Cortex of kidney (tissue), 1 donor: ENCODE measurements at places on chromosomes 3 and 15.

DNA sequence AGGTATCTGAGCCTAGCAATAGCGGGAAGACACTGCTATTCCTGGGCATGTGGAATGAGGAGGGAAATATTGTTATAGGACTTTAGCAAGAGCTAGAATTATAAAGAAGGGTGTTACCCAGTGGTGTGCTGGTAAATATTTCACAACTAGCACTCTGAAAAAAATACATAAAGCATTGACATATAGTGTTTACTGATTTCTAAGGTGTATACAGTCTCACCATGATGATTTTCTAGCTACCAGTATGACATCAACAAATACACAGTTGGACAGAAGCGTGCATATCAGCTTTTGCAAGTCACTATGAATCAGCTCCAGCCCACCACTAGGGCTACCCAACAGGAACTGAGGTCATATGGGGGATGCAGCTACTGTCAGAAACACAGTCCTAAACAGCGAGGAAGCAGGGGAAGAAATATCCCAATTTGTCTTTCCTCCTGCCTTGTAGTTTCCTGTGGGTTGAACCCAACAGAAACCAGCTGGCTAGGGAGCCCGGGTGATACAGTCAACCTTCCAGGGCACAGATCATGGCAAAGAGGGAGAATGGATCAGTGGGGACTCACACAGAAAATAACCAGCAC lies 39.6 kb downstream of the HGD start:
- DNase-seq: no peak

GRCh38 chr15:70488002-70488605 lies 275.3 kb downstream of the UACA start:
- no peak for DNase-seq

- DNase-seq: no peak
These were observed 14.9 kb downstream of the ARL8B start for GRCh38 chr3:5136919-5137429.

GRCh38 chr15:98778960-98779359 lies 130.6 kb downstream of the IGF1R start:
- DNase-seq: no peak

DNA sequence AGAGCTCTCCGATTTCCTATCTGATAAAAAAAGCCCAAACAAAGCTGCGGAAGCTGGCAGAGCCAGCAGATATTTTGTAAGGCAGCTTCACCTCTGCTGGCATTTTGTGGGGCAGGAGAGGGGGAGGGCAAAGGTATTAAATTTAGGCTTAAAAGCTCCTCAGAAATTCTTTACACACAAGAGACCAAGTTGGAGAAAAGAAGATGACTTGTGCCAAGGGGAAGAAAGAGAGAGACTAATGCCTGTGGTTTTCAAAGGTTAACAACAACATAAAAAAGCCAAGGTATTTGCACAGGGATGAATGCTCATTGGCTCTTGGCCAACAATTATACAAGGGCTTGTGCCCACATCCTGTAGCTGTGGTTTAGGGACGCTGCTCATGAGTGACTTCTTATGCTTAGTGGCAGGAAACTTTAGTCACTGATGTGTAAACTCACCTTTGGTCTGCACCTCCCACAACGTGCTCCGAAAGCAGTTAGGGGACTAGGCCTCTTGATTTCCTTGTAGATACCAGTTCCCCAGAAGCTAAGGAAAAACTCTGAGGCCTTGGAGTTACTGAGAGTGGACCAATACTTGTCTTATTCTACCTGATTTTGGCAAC lies 152.9 kb downstream of the TPRG1 start:
- no peak for DNase-seq

- no peak for DNase-seq
These were observed 42.1 kb downstream of the KLHDC8B start for GRCh38 chr3:49213541-49213943.

GRCh38 chr15:27481768-27482167 lies 510.8 kb downstream of the GABRG3 start:
- DNase-seq: no peak

- no peak for DNase-seq
These were observed 24.9 kb downstream of the TTC14 start for GRCh38 chr3:180626844-180627243.

DNA sequence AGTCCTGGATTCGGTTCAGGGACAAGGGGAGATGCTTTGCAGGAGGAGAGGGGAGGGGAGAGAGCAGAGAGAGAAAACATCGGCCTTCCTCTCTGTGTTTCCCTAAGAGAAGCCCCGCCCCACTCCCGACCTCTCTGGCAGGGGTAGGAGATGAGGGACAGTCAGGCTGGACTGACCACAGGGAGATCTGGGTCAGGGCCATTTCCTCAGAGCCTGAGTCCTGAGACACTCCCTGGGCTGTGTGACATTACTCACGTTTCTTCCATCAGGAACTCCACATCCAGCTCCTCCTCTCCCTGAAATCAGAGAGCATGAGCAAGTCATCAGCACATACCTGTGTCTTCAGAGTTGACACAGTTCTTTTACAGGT lies 9.1 kb downstream of the PLA2G4D start:
- DNase-seq: no peak

DNA sequence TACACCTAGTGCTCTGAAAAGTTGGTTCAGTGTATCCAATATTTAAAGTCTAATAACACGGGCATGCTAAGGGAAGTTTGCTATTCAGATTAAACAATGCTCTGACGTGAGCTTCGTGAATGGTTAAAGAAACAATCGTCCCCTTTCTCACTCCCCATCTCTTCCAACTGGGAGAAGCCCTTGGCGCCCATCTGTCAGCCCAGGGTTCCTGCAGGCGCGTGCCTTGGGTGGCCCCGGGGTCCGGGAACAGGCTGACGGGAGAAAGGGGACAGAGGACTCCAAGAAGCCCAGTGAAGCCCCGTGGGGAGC lies 413 bp downstream of the SEC22C start:
- DNase-seq: no peak

- no peak for DNase-seq
These were observed 209.6 kb upstream of the MCTP2 start for GRCh38 chr15:94021621-94022320.

GRCh38 chr15:70478251-70478990 lies 284.9 kb downstream of the UACA start:
- no peak for DNase-seq

GRCh38 chr3:38524141-38524739 lies 28.1 kb downstream of the EXOG start:
- DNase-seq: no peak

- DNase-seq: no peak
These were observed 7.6 kb downstream of the OXNAD1 start for GRCh38 chr3:16272588-16272987.

GRCh38 chr3:134446800-134447199 lies 39.0 kb downstream of the ANAPC13 start:
- no peak for DNase-seq

DNA sequence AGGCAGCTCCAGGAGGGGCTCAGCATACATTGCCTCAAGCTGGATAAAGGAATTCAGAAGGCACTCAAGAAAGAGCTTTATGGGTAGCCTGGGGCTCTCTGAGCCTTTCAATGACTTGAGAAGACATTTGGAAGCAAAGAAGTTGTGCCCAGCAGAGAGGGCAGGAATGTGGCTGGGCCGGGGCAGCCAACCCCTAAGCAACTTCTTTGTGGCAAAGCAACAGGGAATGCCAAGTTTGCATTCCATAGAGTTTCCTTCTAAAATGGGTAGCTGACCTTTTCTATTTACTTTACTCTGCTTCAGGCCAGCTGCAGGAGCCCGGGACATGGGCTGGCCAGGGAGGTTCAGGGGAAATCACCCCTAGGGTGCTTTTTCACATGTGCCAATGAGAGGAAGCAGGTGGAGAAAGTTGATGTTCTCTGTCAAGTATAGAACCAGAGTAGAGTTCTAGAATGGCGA lies 45.6 kb downstream of the CCDC12 start:
- DNase-seq: no peak
